ENCODE measurements at places on chromosomes 7 and 10.

DNA sequence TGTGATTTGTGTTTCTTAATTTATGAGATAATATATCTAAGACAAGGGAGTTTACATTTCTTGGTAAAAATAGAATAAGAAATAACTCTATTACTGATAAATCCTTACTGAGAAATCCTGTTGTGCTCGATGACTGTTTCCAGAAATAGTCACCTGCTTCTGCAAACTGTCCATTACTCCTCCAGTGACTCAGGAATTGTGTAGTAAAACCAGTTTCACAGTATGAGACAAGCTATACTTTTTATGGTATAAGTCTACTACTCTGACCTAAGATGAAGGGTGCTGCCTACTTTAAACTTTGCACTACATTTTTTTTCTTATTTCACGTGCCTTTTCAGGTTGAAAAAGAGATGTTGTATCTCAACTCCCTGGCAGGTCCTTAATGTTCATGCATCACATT, 6.8 kb upstream of the ANKRD22 start:
- no peak for DNase-seq

DNA sequence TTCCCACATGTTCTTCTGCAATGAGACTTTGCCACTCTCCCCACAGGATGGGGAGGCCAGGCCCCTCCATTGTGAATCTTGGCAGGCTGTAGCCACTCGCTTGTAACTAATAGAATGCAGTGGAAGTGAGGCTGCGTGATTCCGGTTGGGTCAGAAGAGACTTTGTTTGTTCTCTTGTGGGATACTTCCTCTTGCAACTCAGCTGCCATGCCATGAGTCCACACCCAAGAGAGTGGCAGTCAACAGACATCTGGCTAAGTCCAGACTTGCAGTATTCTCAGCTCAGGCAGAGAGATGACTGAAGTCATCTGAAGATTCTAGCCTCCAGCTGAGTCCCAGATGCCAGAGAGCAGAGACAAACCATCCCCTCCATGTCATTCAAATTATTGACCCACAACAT, 153.4 kb upstream of the GDF10 start:
- no peak for DNase-seq

DNA sequence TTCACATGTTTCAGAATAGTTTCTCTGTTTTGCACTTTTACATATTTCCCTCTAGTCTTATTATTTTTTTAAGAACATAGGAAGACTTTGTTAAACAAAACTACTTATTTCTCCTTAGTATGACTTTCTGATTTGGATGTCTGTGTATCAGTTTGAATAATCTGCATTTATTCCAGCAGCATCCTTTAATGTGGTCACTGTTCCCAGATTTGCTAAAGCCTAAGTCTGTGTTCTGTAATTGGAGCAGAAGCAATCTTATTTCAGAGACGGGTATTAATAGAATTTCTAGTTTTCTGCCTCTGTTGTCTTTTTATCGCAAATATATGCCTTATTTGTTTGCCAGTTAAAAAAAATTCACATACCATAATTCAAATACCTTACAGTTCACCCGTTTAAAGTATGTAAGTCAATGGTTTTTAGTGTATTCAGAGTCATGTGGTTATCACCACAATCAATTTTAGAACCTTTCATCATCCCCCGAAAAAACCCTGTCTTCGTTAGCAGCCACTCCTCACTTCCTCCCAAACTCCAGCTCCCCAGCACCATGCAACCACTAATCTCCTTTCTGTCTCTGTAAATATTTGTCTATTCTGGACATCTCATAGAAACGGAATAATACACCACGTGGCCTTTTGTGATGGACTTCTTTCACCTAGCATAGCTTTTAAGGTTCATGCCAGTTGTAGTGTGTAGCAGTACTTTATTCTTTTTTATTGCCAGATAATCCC, 58.7 kb downstream of the INPP5F start:
- no peak for DNase-seq

GRCh38 chr7:2777898-2778535, 66.1 kb downstream of the GNA12 start:
- no peak for DNase-seq

GRCh38 chr7:111987115-111987826, 218.9 kb downstream of the DOCK4 start:
- no peak for DNase-seq

GRCh38 chr10:80739963-80740715, 202.4 kb downstream of the SH2D4B start:
- DNase-seq: no peak

GRCh38 chr7:126223729-126224128, 1029.0 kb downstream of the GRM8 start:
- no peak for DNase-seq

DNA sequence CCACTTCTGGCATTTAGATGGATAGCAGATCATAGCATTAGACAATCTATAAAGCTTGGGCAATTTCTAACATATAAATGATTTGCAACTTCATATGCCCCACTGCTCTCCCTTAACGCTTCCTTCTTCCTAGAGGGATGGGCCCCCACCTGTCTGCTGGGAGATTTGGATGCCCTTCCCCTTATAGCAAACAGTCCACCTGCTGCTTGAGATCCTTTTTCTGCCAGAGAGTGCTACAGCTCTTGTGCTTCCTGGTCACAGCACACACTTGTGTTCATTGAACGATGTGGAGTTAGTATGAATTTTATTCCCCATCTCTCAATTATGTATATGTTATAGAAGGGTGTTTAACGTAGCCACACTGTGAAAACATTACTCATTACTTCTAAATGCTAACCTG, 10.4 kb upstream of the PCGF5 start:
- no peak for DNase-seq

GRCh38 chr7:3537210-3537875, 236.3 kb downstream of the SDK1 start:
- DNase-seq: no peak

DNA sequence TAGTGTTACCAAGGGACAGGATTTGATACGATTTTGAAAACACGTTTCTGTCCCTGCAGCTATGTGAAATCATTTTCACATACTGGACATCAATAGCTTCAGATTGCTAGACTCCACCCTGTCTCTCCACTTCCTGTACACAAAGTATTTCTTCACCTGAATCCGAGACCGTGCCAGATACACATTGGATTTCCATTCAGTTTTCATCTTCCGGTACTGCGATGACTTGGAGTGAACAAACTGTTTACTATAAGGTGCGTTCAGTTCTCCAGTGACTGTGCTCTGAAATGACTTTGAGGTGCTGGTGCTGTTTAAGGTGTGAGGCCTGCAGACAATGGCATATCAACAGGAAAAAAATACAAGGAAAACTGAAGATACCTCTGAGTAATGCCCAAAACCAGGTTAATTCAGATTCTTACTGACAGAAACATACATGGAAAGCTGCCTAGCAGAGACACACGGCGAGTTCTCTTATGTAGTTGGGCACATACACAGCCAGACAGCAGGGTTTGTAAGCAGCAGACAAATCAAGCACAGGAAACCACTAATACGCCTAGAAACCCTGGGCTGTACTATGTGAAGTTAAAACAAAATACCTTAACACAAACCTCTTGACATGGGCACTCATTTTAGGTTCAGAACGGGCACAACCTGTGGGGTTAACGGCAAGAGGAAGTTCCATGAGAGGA, 119.2 kb downstream of the GALNT11 start:
- DNase-seq: no peak

GRCh38 chr7:158015403-158016179, 572.0 kb downstream of the PTPRN2 start:
- no peak for DNase-seq

GRCh38 chr7:51187941-51188340, 128.7 kb downstream of the COBL start:
- DNase-seq: no peak

GRCh38 chr10:132322586-132323048, 9.4 kb upstream of the LRRC27 start:
- DNase-seq: no peak

- no peak for DNase-seq
Measured at GRCh38 chr10:67175354-67175753, 249.5 kb downstream of the LRRTM3 start.

DNA sequence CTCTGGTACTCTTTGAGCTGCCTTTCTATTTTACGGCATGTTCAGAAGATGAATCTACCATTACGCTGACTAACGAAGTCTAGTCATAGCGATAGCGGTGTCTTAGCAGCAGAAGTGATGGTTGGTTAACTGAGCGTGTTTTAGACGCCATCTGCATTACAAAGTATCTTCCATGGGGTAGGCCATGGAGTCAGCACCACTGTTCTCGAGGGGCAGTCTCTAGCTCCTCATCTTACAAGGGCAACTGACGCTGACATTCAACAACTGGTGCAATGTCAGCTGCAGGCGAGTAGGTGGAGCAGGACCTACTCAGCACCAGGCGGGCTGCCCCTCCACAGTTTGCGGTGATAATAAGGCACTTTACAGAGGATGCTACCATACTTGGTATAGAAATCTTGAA, 88.7 kb downstream of the ADARB2 start:
- DNase-seq: no peak

- DNase-seq: no peak
Measured at GRCh38 chr7:139886206-139886605, 57.1 kb downstream of the TBXAS1 start.

- no peak for DNase-seq
Measured at GRCh38 chr7:12570168-12570533, 369 bp upstream of the SCIN start.

DNA sequence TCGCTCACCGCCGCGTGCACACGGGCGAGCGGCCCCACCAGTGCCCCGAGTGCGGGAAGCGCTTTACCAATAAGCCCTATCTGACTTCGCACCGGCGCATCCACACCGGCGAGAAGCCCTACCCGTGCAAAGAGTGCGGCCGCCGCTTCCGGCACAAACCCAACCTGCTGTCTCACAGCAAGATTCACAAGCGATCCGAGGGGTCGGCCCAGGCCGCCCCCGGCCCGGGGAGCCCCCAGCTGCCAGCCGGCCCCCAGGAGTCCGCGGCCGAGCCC, 3.3 kb downstream of the REPIN1 start:
- DNase-seq: no peak

DNA sequence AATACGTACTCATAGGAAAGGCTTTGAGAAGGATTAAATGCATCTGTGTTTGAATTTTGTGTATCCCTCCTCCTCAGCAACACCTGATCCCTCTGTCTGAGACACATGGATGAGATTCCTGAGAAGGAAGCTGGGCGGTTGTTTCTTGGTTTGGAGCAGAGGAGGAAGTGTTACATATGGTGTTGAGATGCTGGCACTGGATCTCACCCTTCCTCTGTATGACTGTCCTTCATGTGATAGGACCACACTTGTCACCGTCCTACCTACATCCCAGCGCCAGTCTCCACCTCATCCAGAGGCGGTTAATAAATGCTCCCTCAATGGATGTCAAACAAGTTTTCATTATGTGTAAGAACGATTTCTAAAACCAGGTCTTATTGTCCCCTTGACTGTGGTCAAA, 49.4 kb upstream of the KLF6 start:
- no peak for DNase-seq
